ENCODE measurements at places on chromosomes 13 and 19. TPM values are rescaled to one million over a fixed set of nuclear protein-coding genes. Genes with fewer than 3 reads are reported as not detected.

GRCh38 chr13:107339209-107339608 is 771.3 kb upstream of the ARGLU1 start:
- DNase-seq: no peak

GRCh38 chr19:14091813-14092462 is 1.4 kb upstream of the SAMD1 start:
- DNase-seq: no peak

- no peak for DNase-seq
Observed at GRCh38 chr13:29140277-29140676, 320.1 kb downstream of the MTUS2 start.

- DNase-seq: no peak
Observed at GRCh38 chr19:49223472-49223871, 65.9 kb downstream of the TRPM4 start.

GRCh38 chr13:50599927-50600326 is 243.6 kb downstream of the DLEU7 start:
- no peak for DNase-seq

- no peak for DNase-seq
Observed at GRCh38 chr19:42452590-42452989, 9.8 kb upstream of the CXCL17 start.

GRCh38 chr13:40911341-40911740 is 107.8 kb downstream of the ELF1 start:
- no peak for DNase-seq

The TMC4 gene
- polyA plus RNA-seq: 41.0 TPM

- DNase-seq: no peak
Observed at GRCh38 chr13:35714121-35714520, 237.6 kb upstream of the MAB21L1 start.

DNA sequence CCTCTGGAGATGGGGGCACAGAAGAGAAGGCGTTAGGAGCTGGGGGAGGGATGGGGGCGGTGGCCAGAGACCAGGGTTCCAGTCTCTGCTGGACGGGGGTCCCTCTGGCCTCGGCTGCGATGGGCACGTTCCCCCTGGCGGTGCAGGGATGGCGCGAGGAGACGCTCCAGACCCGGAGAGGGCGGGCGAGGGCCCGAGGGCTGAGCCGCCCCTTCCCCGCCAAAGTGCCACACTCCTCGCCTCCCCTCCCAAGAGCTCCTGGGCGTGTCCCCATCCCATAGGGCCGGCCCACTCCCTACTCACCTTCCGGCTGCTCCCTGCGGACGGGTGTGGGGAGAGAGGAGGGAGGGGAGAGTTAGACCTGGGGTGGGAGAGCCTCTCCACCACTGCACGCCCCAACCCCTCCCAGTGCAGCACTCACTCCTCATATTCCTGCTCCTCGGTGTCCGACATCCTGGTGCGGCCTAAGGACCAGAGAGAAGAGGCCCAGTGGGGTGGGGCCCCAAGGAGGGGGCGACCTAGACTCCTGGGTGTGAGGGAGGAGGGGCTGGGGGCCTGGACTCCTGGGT is 2.2 kb downstream of the TNNT1 start:
- DNase-seq: no peak

The TRAPPC2B gene
- 23.9 TPM for polyA plus RNA-seq

GRCh38 chr19:607301-608154 is 17.8 kb downstream of the HCN2 start:
- no peak for DNase-seq

DNA sequence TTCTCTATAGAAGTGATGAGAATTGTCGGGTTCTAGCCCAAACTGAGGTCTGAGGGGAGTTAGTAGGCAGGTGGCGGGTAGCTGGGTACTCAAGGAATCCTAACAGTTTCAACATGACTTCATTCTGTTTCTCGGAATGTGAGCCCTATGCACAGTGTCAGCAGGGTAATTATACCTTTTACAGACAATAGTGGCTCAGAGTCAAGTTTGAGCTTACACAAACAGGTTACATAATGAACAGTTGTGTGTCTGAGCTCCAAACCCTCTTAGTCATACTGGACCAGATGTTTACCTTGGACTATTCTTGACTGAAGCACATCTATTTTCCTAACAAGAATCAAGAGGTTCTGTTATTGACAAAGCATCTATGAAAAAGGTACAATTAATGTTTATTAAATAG is 1066.7 kb upstream of the PCDH20 start:
- no peak for DNase-seq

- DNase-seq: no peak
Observed at GRCh38 chr19:45424191-45425058, 708 bp upstream of the ERCC1 start.

GRCh38 chr19:12801466-12802266 is at the start of the genes PRDX2 and THSD8:
Gene PRDX2 (minus strand): TSS chr19:12801800. CDS start chr19:12801261, 539 bp downstream.
Gene THSD8 (plus strand): TSS chr19:12802069. CDS start chr19:12802072, 3 bp downstream.
- DNase-seq: no peak

- no peak for DNase-seq
Observed at GRCh38 chr19:7982103-7982502, 23.3 kb downstream of the ELAVL1 start.

The CEACAM8 gene
- 0.09 TPM for polyA plus RNA-seq

DNA sequence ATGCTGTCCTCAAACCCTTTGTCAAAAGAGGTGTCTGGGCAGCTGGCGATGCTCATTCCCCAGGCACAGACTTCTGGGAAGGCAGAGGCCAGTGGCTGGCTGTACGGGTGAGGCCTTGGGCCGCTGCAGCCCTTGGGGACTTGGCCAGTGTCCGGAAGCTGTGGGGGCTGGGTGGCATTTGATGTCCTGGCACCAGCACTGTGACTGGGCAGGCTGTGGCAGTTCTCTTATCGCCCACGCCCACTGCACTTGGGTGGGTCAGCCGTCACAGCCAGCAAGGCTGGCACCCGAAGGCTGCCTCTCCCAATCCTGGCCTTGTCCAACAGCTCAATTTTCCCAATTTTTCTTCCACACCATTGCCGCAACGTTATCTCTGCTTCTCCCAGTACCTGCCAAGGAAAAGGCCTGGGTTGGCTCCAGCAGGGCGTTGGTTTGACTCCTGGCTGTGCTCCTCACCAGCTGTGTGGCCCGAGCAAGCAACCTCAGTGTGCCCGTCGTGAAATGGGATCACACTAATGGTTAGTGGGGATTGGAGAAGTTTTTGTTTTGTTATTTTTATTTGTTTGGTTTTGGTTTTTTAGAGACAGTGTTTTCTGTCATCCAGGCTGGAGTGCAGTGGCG is 12.7 kb upstream of the SLC44A2 start:
- no peak for DNase-seq

- no peak for DNase-seq
Observed at GRCh38 chr19:18090545-18091216, 3.9 kb upstream of the IL12RB1 start.

The U2AF2 gene
- polyA plus RNA-seq: 207 TPM

Measured in left renal cortex interstitium (tissue), 4 donors.